ENCODE measurements at places on chromosomes 12 and 14.
A peak's percentile ranks its signal among the peaks of the same experiment; 100 is the strongest.

DNA sequence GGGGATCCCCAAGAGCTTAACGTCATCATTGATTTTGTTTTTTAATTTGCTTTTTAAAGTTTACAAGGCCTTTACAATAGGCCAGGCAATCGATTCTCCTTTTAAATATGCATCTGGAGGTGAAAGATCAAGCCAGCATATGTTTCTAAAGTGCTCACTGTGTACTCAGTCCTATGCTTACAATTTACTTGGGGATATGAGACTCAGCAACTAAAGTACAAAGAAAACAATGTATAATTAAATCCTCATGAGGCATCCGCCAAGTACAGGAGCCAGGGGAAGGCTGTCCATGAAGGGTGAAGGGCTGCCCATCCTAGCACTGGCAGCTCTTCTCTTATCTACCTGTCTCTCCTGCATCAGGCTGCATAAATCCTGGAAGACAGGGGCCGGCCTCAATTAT, 11.8 kb downstream of the CCDC92 start:
- DNase-seq, result no peak

DNA sequence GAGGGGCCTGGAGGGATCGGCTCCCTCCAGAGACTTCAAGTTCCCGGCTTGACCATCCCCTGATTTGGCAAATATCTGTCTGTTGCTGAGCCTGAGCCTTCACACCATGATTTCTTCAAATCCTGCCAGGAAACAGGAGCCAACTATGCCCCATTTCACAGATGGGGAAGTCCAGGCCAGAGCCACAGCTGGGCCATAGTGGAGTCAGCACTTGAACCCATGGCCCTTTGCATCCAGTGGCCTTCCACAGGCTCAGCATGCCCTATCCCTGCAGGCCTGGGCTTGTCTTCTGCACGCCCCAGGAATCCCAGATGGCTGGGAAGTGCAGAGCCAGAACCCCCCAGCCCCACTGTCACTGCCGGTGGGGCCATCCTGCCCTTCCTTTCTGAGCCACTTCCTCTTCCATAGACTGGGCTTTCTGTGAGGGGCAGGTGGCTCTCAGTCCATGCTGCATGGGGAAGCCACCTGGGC, 44.9 kb downstream of the CYP46A1 start:
- no peak for DNase-seq

GRCh38 chr12:24901576-24902461, 47.1 kb downstream of the BCAT1 start:
- DNase-seq, result no peak

GRCh38 chr12:115354007-115354890, 670.3 kb upstream of the TBX3 start:
- no peak for DNase-seq

- DNase-seq, result no peak
These were observed 98.6 kb downstream of the MYF5 start for GRCh38 chr12:80815351-80815750.

DNA sequence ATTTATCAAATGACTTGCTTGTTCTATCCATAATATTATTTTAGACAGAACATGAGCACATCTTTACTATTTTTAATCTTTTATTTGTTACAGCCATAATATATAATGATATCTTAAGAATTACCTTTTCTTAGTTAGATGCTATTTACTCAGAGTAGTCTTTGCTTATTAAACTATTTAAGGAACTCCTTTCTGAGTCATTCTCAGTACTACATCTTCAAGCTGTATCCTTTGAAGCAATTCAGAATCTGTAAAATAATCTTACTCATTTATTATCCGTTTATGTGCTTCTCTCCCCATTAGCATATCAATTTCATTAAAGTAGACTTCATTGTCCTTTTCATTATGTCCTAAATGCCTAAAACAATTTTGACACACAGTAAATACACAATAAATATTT, 240.4 kb upstream of the FAR2 start:
- no peak for DNase-seq

GRCh38 chr12:90268574-90268973, 559.9 kb upstream of the ATP2B1 start:
- DNase-seq, result no peak

DNA sequence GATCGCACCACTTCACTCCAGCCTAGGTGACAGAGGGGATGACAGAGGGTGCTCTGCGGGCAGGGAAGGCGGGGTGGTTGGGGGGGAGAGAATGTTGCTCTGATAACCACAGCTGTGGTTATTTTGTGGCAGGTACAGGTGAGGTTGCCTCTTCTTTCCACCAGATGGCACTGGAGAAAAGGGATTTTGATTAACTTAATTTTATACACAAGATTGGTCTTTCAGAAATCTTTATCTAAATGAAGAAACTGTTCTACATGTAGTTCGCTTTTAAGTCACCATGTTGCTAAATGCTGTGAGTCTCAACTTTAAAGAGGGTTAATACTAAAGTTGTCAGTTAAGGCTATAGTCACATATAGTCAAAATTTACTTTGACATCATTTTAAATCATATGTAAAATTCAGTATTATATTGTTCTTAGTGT, 25.7 kb downstream of the FGF23 start:
- peak; percentile 50 for DNase-seq

- no peak for DNase-seq
These were observed 59.7 kb upstream of the C14orf132 start for GRCh38 chr14:95979339-95980042.

DNA sequence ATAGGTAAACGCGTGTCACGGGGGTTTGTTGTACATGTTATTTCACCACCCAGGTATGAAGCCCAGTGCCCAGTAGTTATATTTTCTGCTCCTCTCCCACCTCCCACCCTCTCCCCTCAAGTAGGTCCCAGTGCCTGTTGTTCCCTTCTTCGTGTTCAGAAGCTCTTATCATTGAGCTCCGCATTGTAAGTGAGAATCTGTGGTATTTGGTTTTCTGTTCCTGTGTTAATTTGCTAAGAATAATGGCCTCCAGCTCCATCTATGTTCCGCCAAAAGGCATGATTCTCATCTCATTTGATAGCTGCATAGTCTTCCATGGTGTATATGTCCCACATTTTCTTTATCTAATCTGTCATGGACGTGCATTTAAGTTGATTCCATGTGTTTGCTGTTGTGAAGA, 6.9 kb upstream of the GPRC5D start:
- DNase-seq, result no peak
